Cerebellar nuclear complex (tissue), 1 donor: ENCODE measurements at places on chromosomes 1 and 21.

- DNase-seq: no peak
Observed at GRCh38 chr21:41960386-41960785, 6.6 kb upstream of the C2CD2 start.

GRCh38 chr1:221117133-221117532 is 237.9 kb downstream of the HLX start:
- DNase-seq: no peak

DNA sequence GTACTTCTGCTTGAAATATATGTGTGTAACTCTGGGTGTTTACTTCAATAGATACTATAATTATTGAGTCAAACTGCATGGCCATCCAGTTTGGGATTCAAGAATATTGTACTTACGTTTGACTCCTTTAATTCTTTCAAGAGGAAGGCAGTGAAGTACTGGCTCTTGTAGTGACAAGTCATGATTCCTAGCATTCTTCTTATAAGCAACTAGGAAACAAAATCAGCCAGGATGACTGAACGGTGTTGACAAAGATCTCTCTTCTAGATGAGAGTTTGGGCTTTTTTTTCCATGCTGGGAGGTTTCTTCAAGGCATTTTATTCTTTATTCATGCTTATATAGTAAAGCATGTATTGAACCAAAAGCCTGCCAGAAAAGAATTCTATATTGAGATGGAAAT is 58.3 kb downstream of the CLEC20A start:
- no peak for DNase-seq

DNA sequence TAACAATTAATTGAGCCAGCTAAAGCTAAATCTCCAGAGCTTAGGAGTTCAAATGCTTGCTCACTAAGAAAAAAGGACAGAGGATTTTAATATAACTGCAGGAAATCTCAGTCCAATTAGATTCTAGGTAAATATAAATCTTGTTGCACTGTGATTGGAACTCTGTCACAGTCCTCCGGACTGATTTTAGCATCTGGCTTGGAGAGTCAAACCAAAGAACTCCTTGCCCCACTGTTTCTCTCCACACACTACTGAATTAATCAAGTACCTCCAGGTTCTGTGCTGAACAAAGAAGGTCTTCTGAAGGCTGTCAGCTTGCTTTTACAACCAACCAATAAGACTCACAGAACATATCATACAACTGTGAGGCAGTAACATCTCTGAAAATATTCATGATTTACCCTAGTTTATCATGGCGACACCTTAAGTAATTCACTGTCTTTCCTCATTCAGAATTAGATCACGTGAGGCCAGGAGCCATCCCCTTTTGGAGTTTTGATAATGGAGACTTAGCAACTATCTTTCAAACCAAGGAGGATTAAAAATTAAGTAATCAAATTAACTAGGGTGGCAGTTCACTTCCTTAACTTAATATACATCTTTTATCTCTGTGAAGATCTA is 176.0 kb downstream of the RERE start:
- DNase-seq: no peak

- DNase-seq: no peak
Observed at GRCh38 chr1:156488566-156489165, 11.9 kb downstream of the MEF2D start.

- no peak for DNase-seq
Observed at GRCh38 chr1:199009447-199009846, 370.6 kb downstream of the PTPRC start.
